ENCODE measurements at places on chromosomes 13 and 19.
A peak's percentile ranks its signal among the peaks of the same experiment; 100 is the strongest.

DNA sequence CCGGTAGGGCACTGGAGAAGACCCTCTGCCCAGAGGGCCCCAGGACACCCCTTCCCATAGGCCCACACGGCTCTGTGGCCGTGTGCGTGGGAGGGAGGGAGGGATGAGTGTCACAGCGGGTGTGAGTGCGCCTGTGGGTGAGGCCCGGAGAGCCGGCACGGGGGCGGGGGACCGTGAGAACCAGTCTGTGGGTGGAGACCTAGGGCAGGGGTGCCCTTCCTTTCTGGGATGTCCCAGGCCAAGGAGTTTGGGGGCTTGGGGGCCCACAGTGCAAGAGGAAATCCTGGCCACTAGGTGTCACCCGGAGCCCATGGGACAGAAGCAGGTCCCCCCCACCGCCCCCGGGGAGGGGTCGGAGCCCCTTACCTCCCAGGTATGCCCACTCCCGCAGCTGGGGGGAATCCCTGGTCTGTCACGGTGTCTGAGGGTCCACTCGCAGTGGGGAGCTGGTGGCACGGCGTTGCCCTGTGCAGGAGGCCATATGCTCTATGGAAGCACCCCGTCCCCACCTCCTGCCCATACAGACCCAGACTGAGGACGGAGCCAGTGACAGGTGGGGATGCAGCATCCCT lies 16.0 kb upstream of the SLC7A10 start:
- DNase-seq: no peak

GRCh38 chr19:42076380-42076944 lies 496 bp downstream of the ZNF574 start:
- DNase-seq: peak; percentile 5

DNA sequence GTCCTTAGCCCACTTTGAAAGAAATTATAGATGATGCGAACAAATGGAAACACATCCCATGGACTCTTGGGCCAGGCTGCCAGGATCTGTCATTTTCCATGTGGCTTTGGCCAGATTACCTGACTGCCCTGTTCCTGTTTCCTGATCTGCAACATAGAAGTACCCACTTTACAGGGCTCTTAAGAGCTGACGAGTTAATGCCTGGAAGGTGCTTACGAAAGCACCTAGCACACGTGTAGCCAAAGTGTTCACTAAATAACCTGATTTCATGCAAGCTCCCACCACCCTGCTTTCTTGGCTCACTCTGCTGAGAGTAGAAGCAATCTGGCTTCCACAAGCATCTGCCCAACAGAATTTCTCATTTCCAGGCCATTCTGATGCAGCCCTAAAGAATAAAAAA lies 575.2 kb downstream of the MYO16 start:
- DNase-seq: no peak

- no peak for DNase-seq
These were observed 30.5 kb upstream of the USPL1 start for GRCh38 chr13:30587231-30587630.

DNA sequence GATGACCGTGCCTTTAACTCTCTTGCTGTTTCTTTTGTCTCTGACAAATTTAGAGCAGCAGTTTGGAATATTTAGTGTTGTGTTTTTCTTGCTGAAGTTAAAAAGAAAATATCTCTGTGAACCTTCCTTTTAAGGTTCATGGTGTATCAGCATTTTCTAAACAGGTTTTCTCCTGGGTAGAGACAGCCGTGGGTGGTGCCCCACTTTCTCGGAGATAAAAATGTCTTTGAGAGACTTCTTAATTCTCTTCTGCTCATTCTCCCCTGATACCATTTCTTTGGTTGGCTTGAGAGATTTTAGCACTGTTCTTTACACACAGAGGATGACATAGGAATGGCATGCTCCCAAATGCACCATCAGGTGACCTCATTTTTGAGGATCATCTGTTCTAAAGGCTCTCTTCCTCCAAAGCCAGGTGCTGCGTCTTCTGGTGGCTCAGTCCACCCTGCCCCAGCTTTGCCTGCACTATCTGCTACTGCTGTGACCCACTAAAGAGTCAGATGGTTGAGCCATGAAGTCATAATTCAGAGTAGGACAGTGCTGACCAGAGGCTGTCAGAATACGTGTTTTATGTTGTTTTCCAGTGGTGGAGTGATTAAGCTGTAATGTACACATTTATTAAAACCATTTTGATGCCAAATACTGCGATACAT lies 90.3 kb upstream of the SLC10A2 start:
- no peak for DNase-seq

DNA sequence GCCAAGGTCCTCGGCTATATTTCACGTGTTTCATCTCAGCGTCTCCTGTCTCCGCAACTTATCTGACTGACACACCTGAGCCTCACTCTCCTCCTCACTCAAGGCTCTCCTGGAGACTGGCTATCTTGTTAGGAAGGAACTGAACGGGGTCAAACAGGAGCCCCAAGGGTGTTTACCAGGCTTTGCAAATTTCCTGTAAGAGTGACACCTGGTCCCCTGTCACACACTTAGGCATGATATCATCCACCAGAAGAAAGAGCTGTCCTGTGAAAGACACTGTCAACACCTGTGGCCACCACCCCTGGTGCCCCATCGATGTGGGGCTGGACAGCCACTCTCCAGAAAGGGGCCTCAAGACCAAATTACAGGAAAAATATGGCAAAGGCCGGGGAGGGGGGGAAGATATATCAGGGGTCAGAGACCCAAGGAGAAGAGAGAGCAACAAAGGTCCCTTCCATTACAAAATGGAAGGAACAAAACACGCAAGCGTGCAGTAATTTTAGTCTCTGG lies 2.9 kb downstream of the CD70 start:
- no peak for DNase-seq

DNA sequence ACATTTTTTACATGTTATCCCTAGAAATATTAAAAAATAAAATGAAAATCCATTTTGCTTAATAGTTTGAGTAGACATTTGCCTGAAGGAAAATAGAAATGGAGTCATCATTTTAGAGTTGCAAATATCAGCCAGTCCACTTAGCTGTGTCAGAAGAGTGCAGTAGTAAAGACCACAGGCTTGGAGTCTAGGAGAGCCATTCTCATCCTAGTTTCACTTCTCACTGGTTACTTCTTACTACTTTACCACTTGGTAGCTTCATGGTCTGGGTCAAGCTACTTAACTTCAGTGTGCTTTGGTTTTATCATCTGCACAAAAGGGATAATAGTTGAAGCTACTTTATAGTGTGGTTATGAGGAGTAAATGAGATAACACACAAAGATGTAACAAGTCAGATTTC lies 286.5 kb upstream of the NBEA start:
- DNase-seq: no peak

DNA sequence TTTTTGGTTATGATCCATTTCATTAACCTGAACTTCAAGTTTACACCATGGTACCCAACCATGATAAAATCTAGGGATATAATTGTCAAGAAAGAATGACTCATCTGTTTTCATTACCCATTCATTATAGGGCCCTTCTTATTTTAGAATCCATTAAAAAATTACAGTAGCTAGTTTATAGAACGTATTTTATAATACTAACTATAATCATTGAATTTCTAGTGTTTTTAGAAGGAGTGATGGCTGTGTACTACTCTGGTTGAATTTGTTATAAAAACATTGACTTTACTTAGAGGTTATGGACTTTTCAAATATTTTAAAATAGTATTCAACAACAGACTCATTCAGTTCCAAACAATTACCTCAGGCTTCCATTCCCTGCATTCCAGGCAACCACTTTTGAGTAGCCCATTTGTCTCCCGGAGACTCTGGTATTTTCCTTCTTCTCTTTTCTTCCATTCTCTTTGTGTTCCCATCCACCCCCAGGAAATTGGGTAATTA lies 71.9 kb upstream of the KLF12 start:
- no peak for DNase-seq

GRCh38 chr19:15550929-15551292 lies 42.6 kb downstream of the CYP4F22 start:
- no peak for DNase-seq

DNA sequence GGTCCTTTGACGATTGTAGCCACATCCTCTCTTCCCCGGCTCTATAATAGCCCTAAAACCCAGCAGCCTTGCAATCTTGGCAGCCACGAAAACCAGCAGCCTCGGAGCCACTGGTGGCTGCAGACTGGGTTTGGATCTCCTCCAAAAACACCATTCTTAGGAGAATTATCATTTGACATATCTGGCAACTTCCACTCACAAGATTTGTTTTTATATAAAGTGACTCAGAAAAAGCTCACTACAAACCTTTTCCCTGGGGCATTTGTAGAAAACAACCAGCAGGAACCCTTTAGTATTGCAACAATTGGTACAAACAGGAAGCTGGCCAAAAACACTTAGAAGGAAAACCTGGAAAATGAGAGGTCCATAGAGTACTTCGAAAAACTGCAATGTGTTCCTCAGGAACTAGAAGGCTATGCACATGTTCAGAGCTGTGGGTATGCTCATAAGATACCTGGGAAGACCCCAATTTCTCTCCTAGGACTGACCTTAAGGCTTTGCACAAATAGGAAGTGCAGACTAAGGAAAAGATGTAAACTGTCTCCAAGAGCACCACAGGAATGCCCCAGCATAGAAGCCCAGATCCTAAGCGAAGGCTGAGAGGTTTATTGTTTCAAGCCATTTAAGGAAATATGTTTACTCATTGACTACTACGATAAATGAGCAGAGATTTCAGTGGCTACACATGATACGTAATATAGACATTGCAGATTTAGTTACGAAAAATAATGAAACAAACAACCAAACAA lies 71.2 kb downstream of the MYO16 start:
- no peak for DNase-seq
